ENCODE measurements at places on chromosomes 2 and 18. TPM values are rescaled to one million over a fixed set of nuclear protein-coding genes. Genes with fewer than 3 reads are reported as not detected.
A peak's percentile ranks its signal among the peaks of the same experiment; 100 is the strongest.

DNA sequence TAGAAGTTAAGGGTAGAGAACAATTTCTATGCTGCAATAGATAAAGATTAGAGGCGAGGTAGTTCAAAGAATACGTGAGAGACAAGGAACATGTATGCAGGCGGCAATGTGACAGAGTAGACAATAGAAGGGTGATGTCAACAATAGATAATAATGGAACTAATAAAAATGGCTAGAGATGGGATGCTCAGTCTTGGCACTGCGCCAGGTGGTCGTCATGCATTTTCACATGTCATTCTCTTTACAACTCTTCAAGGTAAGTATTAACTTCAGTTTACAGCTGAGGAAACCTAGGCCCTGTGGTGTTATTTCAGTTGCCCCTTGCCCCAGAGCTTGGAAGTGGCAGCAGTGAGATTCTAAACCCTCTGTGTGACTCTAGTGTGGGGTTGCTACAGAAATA is 890.7 kb upstream of the CELF4 start:
- no peak for DNase-seq
- no peak overlapping the region for H3K4me3 ChIP-seq
- H3K27me3 ChIP-seq: no peaks in the 10 kb centered on the region
- H3K36me3 ChIP-seq: no peaks in the 10 kb centered on the region

DNA sequence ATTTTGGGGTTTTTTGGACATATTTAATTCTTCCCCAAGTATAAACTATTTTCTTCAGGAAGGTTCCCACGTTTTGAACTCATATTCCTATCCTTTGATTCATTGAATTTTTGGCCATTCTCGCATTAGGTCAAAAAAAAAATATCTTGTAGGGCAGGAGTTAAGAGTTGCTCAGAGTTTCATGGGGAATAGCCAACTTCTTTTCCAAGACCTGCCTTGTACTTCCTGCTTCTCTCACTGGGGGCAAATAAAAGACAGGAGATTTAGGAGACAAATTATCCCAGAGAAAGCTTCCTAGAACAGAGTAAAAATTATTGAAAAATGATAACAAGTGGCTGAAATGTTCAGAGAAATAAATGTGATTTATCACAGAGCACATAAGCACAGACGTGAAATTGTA is 55.2 kb upstream of the BCL11A start:
- no peak for DNase-seq
- no peaks in the 10 kb centered on the region for H3K4me1 ChIP-seq
- H3K36me3 ChIP-seq: no peaks in the 10 kb centered on the region

LRATD1 gene
- not detected for total RNA-seq

- peaks cover 66% of the 10 kb centered on the region for H3K36me3 ChIP-seq
- peaks cover 84% of the 10 kb centered on the region for H3K4me1 ChIP-seq
- H3K27ac ChIP-seq: peak overlapping the region; percentile 97
- no peak for DNase-seq
- H3K4me3 ChIP-seq: no peak overlapping the region
Measured at GRCh38 chr2:106161938-106162820, 31.9 kb downstream of the UXS1 start.

COL4A3 gene
- total RNA-seq: not detected

GRCh38 chr2:205640716-205641115 is 41.6 kb upstream of the NRP2 start:
- no peak overlapping the region for H3K4me3 ChIP-seq
- H3K36me3 ChIP-seq: no peaks in the 10 kb centered on the region
- DNase-seq: no peak

ACADL gene
- total RNA-seq: not detected

ADCY3 gene
- 55.4 TPM for total RNA-seq

GRCh38 chr2:61262699-61263098 is 100.7 kb downstream of the C2orf74 start:
- H3K4me1 ChIP-seq: no peaks in the 10 kb centered on the region
- H3K36me3 ChIP-seq: peaks cover 22% of the 10 kb centered on the region
- no peak overlapping the region for H3K4me3 ChIP-seq
- DNase-seq: no peak
- no peak overlapping the region for H3K27ac ChIP-seq

DNA sequence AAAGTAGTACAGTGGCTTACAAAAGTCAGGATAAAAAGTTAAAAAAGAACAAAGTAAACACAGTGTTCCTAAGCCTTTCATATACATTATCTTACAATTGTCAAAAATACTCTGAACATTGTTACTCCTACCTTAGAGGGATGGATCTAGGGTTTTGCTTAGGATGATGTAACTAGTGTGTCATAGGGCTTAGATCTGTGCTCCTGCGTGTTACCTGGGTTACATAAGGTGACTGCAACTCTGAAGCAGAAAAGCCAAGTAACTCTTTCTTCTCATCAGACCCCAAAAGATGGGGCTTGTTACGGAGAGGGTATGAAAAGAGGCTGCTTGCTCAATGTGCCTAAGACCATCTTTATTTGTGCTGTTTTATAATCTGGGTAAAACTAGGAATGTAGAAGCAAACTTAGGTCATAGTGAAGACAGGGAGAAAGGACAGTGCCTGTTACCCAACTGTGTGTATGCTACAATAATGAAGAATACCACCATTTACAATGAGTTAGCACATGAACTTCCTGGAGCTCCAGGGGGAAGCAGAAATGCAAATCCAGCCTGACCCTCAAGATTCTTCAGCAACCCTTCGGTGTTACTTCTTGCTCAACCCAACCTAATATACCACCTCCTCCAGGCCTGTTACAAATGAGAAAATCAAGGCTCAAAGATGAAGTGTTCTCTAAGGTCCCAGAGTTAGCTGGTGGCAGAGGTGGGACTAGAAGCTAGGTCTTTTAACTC is 42.0 kb upstream of the STK17B start:
- no peak for DNase-seq
- H3K36me3 ChIP-seq: peaks cover 18% of the 10 kb centered on the region
- peak overlapping the region; percentile 98 for H3K27ac ChIP-seq
- peaks cover 81% of the 10 kb centered on the region for H3K4me1 ChIP-seq

DNA sequence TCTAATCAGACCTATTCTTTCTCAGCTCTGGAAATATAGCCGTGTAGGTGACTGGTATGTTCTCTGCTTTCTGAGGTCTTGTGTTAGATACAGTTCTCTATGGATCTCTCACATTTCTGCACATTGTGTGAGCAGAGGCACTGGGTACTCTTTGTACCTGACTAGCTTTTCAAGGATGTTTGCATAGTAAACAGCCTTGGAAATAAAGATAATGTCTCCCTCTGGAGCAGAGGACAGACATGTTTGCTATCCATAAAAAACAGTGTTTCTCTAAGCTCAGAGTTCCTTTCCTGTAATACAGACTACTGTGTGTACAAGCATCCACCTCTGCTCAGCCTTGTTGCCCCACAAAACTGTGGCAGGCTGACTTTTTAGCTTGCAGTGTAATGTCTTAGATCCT is 279.2 kb downstream of the CTNNA2 start:
- H3K27me3 ChIP-seq: no peaks in the 10 kb centered on the region
- no peak overlapping the region for H3K4me3 ChIP-seq
- H3K27ac ChIP-seq: no peak overlapping the region

DNA sequence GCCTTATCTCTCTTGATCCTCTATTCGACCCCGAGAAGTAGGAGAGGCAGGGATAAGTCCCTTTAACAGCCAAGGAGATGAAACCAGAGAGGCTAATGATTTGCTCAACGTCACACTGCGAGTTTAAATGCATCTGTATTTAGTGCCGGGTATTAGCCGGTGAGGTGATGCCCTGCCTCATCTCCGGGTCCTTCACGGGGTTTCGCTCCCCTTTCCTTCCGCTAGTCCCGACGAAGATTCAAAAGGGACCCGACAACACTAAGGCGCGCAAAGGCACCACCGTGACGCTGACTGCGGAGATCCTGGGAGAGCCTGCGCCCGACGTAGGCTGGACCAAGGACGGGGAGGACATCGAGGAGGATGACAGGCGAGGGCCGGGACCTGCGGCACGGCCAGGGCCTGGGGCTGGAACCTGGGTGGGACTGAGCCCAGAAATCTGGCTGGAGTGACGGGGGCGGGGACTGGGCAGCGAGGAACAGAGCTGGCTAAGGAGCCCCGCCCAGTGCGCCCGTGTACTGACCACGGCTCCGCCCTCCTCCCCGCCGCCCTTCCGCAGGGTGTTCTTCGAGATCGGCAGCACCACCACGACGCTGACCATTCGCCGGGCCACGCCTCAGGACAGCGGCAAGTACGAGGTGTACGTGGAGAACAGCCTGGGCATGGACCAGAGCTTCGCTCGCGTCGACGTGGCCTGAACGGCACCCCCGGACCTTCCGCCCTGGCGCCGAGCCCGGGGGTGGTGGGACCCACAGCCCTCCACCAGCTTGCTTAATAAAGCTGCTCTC is 1.0 kb upstream of the GMPPA start:
- H3K36me3 ChIP-seq: peaks cover 8% of the 10 kb centered on the region
- no peak overlapping the region for H3K27ac ChIP-seq
- DNase-seq: peak; percentile 22
- peak overlapping the region; percentile 94 for H3K4me3 ChIP-seq

DNA sequence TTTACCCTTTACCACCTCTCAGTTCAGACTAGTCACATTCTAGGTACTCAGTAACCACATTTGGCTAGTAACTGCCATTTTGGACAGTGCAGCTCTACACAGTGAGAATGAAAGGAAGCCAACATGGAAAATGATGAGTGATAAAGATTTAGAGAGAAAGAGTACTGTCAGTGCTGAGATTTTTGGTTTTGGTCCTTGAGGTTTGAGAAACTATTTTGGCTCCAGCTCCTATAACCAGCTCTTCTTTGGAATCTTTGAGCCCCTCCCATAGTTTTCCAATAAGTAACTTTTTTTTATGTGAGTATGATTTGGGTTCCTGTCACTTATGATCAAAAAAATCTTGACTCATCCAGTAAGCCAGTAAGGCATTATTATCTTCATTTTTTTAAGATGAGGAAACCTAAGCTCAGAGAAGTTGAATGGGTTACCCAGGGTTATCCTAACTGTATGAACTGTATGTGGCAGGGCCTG is 173.0 kb downstream of the BABAM2 start:
- H3K4me3 ChIP-seq: no peak overlapping the region
- no peaks in the 10 kb centered on the region for H3K27me3 ChIP-seq
- peaks cover 16% of the 10 kb centered on the region for H3K36me3 ChIP-seq

MYO3B gene
- total RNA-seq: 0.08 TPM

DNA sequence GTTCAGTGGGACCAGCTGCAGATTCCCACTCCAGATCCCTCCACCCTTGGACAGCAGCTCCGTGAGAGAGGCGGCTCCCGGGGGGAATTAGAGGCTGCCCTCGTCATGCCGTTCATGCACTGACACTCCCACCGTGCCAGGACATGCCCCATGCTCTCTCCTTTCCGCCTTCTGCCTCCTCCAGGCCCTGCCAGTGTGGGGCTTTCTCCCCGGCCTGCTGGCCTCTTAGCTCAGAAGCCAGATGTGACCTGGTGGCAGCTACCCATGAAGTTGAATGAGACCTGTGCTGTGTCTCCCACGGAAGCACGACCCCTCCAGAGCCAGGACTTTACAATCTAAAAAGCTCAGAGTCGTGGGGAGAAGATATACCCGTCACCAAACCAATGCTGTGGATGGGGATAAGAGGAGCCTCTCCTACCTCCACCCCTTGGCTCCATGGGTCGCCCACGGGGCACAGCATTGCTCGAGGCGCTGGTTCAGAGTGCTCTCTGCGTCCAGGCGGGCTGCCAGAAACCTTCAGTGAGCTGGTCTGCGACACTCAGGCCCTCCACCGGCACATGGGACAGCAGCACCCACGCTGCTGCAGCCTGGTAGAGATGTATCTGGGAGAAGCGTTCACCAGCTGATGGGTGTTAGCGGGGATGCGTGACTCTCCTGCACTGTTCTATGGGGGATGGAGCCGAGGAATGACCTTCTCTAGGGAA is 111.0 kb upstream of the GPC1 start:
- DNase-seq: no peak
- H3K27me3 ChIP-seq: no peaks in the 10 kb centered on the region
- H3K4me1 ChIP-seq: no peaks in the 10 kb centered on the region
- no peak overlapping the region for H3K27ac ChIP-seq

CNNM3 gene
- 15.5 TPM for total RNA-seq

GGCX gene
- 19.9 TPM for total RNA-seq

GRCh38 chr2:177044671-177045070 is 167.9 kb upstream of the HNRNPA3 start:
- H3K27me3 ChIP-seq: no peaks in the 10 kb centered on the region
- DNase-seq: no peak
- H3K4me3 ChIP-seq: no peak overlapping the region

- no peak for DNase-seq
- H3K27ac ChIP-seq: no peak overlapping the region
- no peaks in the 10 kb centered on the region for H3K27me3 ChIP-seq
- H3K36me3 ChIP-seq: no peaks in the 10 kb centered on the region
Measured at GRCh38 chr18:60543646-60544045, 171.1 kb upstream of the MC4R start.

KCNF1 gene
- total RNA-seq: not detected

SALL3 gene
- not detected for total RNA-seq

GRCh38 chr2:3192920-3193319 is 184.7 kb downstream of the EIPR1 start:
- peaks cover 4% of the 10 kb centered on the region for H3K36me3 ChIP-seq
- DNase-seq: no peak
- H3K27me3 ChIP-seq: no peaks in the 10 kb centered on the region
- no peaks in the 10 kb centered on the region for H3K4me1 ChIP-seq
- H3K27ac ChIP-seq: no peak overlapping the region

MC4R gene
- not detected for total RNA-seq

SERPINB3 gene
- total RNA-seq: not detected

GLI2 gene
- total RNA-seq: not detected

ORC2 gene
- total RNA-seq: 54.9 TPM

All from activated naive CD8-positive, alpha-beta T cell treated with anti-CD3 and anti-CD28 coated beads for 36 hours (primary cell).